ENCODE measurements at places on chromosomes 11 and 22.
A peak's percentile ranks its signal among the peaks of the same experiment; 100 is the strongest.

DNA sequence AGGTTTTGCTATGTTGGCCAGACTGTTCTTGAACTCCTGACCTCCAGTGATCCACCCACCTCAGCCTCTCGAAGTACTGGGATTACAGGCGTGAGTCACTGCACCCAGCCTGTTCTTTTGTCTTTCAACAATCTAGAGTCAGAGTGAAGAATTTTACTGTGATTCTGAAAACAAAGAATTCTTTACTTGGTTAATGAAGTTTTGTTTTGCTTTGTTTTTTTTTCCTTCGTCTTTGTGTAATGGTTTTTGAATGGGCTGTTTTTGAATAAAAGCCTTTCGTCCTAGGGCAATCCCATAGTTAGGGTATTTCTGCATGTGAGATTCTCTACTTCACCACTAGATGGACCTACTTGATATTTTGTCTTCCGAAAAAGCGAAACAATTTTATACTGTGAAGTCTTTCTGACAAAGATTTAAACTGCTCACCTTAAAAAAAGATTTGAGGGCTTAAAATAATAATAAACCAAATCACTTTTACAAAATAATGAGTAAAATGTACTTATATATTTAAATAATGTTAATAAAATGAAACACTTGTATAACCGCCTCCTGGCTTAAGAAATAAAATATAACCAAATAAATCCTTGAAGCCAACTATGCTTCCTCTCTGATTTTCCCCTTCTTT, 43.4 kb upstream of the SC5D start:
- DNase-seq = peak; percentile 15

GRCh38 chr11:23263466-23263865, 403.2 kb upstream of the CCDC179 start:
- no peak for DNase-seq

DNA sequence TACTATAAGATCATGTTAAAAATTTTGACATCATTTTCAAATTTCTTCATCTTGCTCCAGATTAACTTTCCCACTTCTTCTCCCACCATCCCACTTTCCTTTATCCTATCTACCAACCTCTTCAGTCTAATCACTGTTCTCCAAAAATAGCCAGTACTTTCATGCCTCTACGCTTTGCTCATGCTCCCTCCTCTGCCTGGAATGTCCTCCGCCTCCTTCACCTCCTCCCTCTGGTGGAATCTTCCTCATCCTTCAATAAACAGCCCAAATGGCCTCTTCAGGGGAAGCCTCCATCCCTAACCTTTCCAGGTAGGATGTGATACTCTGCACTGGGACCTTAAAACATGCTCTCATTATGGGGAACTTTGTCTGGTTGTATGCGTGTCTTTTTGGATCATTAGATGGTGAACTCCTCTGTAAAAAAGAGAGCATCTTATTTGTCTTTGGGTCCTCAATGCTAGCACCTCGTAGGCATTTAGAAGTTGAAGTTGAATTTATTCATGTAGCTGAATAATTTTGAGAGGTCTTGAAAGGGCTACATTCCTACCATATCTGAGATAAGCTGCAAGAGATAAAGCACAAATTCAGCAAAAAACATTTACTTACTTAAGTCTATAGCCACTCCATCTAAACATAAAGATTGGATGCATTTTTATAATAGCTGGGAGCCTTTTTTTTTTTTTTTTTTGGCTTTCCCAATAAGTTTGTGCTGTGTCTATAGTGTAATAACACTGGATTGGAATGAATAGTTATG, 8.0 kb upstream of the CSRP3 start:
- no peak for DNase-seq

DNA sequence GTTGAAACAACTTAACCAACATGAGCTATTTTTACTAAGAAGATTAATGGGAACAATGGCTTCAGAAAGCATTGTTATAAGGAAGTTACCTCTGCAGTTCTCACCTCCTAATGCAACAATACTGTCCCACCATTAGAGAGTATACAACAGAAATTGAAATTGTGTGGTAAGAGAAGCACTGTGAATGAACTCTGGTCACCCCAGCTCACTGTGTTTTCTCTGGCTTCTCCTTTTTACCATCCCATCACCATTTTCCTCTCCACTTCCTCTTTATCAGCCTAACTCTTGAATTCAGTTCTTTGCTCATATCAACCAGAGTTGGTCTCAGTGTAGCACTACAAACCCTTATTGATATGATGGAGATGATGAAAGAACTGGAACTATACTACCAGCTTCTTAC, 138.0 kb upstream of the POU2AF2 start:
- DNase-seq = no peak

DNA sequence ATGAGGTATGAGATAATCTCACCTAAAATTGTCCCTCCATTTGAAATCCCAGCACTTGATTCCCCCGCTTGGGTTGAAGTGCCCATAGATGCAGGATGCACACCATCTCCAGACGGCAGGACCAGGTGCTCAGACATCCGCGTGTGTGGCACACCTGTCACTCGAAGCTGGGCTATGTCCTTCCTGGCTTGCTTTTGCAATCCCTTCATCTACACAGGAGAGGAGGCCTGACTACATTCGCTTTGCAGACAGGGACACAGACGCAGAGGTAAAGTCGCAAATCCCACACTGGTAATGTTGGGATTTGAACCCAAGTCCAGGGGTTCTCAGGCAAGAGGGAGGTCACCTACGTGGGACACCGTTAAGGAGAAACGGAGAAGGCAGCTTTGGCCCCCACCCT, 7.2 kb upstream of the CYTH4 start:
- DNase-seq = no peak

- no peak for DNase-seq
These were observed 21.3 kb upstream of the MTNR1B start for GRCh38 chr11:92948116-92948515.

DNA sequence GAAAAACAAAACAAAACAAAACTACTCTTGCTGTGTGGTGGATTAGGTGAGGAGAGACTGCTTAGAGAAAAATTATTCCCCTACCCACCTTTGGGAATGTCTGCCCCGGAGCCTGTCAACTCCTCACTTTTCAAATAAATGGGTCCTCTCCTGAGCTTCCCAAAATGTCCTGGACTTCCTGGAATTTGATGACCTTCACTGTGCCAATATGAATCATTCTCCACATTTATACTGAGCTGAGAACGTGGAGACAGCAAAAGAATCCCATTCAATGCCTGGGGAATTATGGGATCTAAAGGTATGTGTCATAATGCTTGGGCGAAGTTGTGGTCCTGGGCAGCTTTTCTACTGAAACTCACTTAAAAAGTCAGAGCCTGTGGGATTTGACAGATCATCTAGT, 136.8 kb downstream of the KIF18A start:
- DNase-seq = no peak

- no peak for DNase-seq
These were observed 258.9 kb upstream of the ARHGAP20 start for GRCh38 chr11:110971140-110971539.

GRCh38 chr11:25396847-25397246, 900.0 kb downstream of the LUZP2 start:
- no peak for DNase-seq

DNA sequence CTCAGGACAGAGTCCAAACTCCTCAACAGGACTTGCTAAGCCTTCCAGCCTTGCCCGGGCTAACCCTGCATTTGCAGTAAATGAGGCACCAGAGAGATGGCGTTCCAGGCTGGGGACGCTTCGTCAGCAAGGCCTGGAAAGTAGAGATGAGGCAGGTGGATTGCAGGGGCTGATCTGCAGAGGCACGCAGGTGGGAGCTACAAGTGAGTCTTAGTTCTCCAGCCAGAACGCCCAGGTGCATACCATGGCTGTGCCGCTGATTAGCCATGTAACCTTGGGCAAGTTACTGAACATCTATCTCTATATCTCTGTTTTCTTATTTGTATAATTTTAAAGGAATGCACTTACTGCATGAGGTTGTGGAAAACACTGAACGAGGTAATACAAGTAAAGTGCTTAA, 52.7 kb upstream of the BARX2 start:
- no peak for DNase-seq

- DNase-seq = no peak
These were observed 98.1 kb downstream of the GAB2 start for GRCh38 chr11:78319453-78319955.

DNA sequence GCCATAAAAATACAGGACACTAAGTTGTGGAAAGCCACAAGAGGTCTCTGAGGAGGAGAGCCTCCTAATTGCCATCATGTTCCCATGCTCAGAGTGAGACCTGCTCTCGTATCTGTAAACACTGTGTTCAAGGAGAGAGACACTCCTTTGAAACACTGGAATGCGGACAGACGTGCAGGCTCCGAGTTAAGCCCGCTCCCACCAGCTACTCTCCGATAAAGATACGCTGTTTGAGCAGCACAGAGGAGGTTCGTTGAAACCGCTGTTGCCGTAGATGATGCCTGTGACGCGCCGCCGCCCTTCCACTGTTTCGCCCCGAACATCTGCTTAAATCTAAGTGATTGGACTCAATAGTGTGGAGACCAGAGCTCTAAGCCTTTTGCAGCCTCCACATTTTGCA, 25.1 kb downstream of the NUP50 start:
- no peak for DNase-seq

- no peak for DNase-seq
These were observed 18.8 kb downstream of the ZFP91 start for GRCh38 chr11:58597486-58598144.

GRCh38 chr11:87840786-87841185, 334.5 kb downstream of the RAB38 start:
- DNase-seq = no peak

GRCh38 chr22:46185283-46185682, 35.0 kb downstream of the PPARA start:
- no peak for DNase-seq

DNA sequence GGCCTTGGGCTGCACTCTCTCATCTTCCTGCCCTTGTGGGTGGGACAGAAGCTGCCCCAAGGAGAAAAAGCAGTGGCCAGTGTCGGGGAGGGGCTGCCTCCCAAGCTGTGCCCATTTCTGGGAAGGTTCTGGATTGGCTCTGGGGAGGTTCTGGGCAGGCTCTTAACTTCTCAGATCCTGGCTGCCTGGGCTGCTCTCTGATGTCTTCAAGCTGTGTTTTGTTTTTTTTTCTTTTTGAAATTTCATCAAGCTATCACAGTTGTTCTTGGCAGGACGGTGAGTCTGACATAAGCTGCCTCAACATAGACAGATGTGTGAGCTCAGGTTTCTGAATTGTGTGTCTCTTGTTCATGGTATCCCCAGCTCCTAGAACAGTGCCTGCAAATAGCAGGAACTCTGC, 1032.0 kb downstream of the BRD1 start:
- DNase-seq = no peak
